IPS-NIHi11 (cell line): ENCODE measurements at places on chromosomes 1 and 21.

DNA sequence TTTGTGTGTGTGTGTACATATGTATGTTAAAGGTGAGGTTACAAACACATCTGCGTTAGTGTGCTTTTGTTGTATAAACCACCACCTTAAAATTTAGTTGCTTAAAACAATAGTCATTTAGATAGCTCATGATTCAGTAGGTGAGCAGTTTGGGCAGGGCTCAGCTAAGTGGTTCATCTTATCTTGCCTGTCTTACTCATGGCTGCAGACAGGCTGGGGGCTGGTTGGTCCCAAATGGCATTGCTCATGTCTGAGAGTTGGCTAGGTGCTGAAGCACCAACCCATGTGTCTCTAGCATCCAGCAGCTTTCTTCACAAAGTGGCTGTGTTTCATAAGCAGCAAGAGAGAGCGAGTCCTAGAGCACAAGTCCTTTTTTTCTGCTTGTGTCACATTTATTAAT, 91.4 kb downstream of the MACF1 start:
- DNase-seq: no peak

GRCh38 chr1:207398986-207399385, 55.1 kb upstream of the CR2 start:
- no peak for DNase-seq

- no peak for DNase-seq
Observed at GRCh38 chr1:29245876-29246275, 9.6 kb downstream of the PTPRU start.

- DNase-seq: peak; percentile 19
Observed at GRCh38 chr1:213983493-213984386, 4.0 kb upstream of the PROX1 start.

GRCh38 chr1:21781815-21782348, 1.1 kb downstream of the USP48 start:
- DNase-seq: peak; percentile 27

GRCh38 chr1:59704716-59705115, 110.0 kb upstream of the HOOK1 start:
- DNase-seq: no peak

DNA sequence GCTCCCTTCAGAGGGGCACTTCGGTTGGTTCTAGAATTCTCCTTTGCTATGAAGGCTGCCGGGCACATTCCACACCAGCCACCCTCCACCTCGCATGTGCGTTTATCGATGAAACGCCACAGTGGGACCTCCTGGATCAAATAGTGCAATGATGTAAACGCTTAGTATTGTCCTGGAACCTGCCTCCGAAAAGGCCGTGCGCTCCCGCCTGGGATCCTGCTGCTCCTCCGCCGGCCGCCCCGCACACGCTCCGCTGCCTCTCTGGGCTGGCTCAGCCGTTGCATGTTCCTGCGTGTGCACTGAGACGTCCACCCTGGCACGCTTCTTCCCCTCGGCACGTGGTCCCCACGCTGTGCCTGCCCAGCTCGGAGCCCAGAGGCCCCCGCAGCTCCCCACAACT, 4.0 kb upstream of the TNFRSF14 start:
- no peak for DNase-seq

DNA sequence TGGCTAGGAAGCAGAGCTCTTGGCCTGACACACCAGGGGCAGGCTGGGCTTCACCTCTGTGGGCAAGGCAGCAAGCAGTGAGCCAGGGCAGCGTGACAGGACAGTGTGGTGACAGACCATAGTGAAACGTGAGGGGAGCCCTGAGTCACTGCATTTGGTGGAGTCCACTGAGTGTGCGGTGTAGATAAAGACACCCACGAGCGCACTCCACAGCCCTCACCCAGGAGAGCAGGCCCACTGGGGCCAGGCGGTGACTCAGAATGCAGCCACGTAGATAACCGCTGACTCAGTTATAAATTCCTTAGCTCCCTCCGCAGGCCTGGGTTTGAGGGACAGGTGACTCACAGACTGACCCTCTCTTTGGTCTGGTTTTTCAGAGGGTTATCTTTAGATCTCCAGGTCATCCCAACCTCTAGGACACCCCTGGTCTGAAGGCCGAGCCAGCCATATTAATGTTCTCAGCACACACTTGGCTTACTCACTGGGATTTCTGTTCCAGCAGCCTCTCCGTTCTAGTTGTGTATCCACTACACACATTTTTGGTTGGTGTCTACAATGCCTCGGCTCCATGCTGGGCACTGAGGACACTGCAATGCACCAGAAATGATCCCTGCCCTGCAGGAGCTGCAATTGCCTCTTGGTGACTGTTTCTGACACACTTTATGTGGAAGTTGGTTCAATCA, 90.2 kb upstream of the TSPAN2 start:
- no peak for DNase-seq

DNA sequence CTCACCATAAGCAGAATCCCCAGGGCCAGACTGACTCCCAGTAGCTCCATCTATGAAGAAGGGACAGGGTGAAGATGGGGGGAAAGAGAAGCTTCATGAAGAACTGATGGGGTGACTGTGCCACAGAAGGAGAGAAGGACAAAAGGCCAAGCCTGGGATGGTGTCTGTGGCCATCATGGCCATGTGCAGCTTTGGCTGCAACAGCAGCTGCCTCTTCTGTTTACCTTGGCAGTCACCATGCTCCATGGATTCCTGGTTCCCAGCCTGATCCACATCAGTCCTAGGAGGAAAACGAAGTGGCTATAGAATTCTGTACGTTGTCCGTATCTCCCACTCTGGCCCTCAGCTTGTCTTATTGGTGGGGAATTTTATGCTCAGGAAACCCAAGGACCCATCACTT, 12.0 kb downstream of the SEMA6C start:
- DNase-seq: no peak

GRCh38 chr1:215273838-215274516, 191.4 kb downstream of the KCNK2 start:
- no peak for DNase-seq

GRCh38 chr1:5966543-5967205, 25.6 kb downstream of the NPHP4 start:
- no peak for DNase-seq

- no peak for DNase-seq
Observed at GRCh38 chr21:38311765-38312164, 55.0 kb downstream of the KCNJ15 start.

- DNase-seq: no peak
Observed at GRCh38 chr21:40472013-40472412, 374.9 kb downstream of the DSCAM start.

DNA sequence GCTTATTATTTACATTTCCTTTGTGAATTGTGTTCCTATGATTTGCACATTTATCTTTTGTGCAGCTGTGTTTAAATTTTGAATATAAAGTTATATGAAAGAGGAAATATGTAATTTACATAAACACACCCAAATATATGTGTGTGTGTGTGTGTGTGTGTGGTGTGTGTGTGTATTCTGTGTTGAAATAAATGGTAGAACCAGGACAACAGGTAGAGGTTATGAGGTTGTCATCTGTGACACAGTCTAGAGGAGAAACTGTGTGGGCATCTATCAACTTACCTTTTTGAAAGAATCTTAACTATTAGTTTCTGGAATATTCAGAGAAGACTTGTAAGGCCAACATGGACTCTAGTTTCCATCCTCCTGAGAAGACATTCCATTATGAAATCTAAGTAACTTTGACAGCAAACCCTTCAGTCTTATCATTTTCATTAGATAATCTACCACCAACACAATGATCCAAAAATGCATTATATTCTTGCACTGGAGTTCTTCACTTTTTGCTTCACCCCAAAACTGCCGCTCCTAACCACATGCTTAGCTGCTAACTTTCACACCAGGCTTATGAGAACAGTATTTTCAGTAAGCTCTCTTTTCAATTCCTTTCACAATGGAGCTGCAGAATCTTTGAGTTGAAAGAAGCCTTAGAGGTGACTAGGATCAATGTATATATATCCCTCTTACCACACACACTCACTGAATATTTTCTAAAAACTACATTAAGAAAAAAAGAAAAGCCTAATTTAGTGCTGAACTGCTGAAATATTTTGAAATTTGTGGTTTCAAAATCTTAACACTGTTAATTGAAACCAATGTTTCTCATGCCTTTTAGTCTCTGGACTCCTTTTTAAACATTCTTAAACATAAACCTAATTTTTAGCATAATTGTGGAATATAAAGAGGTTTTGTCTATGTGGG, 21.8 kb downstream of the PTPRC start:
- no peak for DNase-seq

DNA sequence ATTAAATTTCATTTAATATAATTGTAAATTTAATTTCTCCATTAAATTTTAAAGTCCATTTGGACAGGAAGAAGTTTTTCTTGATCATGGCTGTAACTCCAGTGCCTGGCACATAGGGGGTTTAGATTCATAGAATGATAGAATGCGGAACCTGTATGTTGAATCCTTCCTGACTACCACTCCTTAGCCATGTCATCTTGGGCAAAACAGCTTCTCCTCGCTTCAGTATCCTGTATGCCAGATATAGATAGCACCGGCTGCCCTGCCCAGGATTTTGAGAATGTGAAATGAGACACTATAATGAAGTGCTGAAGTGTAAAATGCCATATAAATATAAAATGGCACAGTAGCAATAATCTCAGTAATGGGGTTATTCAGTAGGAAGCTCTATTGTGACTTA, 6.4 kb downstream of the DYRK1A start:
- no peak for DNase-seq

GRCh38 chr21:29080454-29080941, 7.0 kb upstream of the CCT8 start:
- no peak for DNase-seq

GRCh38 chr21:34276711-34277425, 86.9 kb upstream of the KCNE2 start:
- no peak for DNase-seq

- DNase-seq: no peak
Observed at GRCh38 chr1:90902672-90903071, 119.2 kb downstream of the ZNF644 start.

DNA sequence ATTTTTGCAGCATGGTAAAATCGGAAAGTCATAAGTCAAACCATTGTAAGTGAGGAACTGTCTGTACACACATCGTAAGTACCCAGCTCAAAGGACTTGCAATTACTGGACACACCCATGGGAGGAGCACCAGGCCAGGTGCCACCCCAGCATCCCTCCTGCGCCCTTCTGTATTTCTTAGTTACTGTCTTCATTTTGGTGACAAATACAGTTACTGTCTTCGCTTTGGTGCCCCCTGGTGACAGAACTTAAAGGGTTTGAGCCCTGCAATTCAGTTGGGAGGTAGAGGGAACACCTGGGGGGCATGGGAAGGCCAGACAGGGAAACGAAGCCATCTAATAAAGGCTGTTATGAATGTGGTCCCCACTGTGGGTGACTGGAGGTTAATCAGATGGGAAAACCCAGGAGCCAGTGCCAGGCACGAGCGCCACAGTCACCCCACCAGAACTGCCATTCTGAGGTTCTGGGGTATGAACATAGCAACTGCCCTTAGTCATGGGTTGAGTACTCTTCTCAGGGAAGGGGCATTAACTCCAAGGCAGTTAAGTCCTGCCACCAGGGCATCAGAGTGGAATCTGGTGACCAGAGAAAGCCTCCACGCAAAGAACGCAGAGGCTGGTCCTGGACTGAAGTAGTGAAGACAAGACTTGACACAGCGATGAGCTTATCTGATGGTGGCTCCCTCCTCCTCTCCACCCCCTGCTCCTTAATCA, 612.9 kb downstream of the PTPRU start:
- peak; percentile 52 for DNase-seq
